ENCODE measurements at places on chromosomes 5 and 9.
A peak's percentile ranks its signal among the peaks of the same experiment; 100 is the strongest.

DNA sequence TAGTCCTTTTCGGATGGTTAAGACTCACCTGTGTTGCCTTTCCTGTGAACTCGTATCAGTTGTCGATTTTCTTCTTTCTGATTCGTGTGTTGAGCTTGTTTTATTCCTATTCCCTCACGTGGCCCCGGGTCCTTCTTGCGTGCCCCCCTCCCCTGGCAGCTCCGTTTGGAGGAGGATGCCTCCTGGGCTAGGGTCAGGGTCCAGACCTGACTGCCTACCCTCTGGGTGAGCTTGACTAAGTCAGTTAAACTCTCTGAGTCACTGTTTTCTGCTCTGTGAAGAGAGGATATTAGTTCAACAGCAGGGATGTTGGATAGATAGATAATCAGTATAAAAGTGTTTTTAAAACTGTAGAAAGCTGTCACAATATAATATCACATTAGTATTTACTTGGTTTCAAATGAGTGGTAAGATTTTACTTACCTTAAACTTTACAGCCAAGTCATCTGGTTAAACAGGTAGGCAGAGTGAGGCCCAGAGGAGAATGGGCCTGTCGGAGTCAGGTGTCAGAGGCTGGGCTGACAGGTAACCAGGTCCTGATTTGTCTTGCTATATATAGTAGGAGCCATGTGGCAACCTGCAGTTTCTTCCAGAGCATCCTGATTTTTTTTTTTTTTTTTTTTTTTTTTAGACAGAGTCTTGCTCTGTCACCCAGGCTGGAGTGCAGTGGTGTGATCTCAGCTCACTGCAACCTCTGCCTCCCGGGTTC lies 24.2 kb downstream of the PPARGC1B start:
- no peak for DNase-seq

- DNase-seq: no peak
Observed at GRCh38 chr9:23015557-23015956, 568.9 kb downstream of the DMRTA1 start.

- DNase-seq: no peak
Observed at GRCh38 chr5:56876327-56876726, 33.1 kb upstream of the SETD9 start.

- DNase-seq: no peak
Observed at GRCh38 chr5:38556088-38556598, 303 bp downstream of the LIFR start.

DNA sequence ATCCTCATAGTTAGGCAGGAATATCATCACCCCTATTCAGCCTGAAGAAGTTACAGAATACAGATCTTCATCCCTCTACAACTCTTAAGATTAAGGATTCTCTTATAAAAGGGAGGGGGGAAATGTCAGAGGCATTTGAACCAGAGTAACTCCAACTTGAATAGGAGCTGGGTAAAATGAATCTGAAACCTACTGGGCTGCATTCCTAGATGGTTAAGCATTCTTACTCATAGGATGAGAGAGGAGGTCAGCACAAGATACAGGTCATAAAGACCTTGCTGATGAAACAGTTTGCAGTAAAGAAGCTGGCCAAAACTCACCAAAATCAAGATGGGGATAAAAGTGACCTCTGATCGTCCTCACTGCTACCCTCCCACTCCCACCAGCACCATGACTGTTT lies 14.4 kb downstream of the FREM1 start:
- DNase-seq: no peak

- no peak for DNase-seq
Observed at GRCh38 chr9:90300611-90301276, 341.9 kb downstream of the DIRAS2 start.

DNA sequence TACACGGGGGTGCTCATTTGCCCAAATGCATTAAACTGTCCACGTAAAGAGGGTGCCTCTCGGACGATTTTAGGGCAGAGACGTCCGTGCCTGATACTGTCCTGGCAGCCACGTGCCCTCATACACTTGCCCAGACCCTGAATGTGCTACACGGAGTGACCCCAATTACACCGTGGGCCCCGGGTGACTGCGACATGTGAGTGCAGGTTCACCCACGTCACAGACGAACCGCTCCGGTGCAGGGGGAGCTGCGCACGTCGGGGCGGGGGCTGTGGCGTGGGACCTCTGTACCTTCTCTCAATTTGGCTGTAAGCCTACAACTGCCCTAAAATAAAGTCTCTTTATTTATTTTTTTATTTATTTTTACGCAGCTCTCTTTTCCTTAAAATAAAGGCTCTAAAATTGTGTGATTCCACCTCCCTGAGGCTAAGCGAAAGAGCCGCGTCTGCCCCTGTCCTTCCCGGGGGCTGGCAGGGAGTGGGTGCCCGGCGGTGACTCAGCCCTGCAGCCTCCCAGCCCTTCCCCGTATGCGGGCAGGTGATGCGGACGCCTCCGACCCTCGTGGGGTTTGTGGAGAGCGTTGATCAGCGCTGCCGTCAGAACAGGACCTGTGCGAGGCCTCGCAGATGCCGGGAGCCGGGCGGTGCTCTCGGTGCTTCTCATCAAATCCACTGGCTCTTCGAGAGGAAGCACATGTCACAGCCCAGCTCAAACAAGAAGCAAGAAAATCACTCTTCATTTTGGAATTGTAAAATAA lies 9.2 kb upstream of the EGFL7 start:
- no peak for DNase-seq

GRCh38 chr5:34587355-34588241 lies 68.5 kb upstream of the RAI14 start:
- DNase-seq: no peak

- DNase-seq: peak; percentile 32
Observed at GRCh38 chr9:133534346-133535291, at the start of gene ADAMTSL2. ADAMTSL2 (plus strand) TSS chr9:133534704; CDS start chr9:133536713, 2,009 bp downstream.

DNA sequence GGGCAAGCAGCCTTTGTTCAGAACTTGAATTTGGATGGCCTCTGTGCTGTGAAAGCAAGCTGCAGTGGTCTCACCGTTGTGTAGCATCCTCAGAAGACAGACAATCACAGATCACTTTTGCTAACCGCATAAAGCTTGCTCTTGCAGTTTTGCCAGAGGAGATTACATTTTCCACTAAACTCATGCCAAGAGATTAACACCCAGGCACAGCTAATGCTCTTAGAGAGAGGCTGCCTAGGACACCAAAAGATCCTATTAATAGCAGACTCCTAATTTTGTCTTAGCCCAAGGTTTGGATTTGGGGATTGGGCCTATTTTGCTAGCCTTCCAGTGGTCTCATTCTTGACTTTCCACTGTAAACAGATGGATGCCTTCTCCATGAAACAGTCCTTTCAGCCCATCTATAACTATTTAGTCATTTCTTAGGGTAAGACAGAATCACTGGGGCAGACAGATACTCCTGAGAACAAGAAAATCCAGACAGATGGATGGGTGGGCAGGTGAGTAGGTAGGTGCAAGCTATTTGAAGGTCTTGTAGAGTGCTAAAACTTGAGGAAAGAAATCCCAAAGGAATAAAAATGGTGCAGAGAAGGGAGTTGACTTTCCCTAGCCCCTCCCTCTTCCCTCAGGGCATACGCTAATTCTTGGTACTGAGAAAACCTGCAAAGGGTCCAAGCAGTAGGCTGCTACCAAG lies 506.2 kb downstream of the SPOCK1 start:
- no peak for DNase-seq

- no peak for DNase-seq
Observed at GRCh38 chr9:135885100-135885853, 22.1 kb downstream of the CAMSAP1 start.

DNA sequence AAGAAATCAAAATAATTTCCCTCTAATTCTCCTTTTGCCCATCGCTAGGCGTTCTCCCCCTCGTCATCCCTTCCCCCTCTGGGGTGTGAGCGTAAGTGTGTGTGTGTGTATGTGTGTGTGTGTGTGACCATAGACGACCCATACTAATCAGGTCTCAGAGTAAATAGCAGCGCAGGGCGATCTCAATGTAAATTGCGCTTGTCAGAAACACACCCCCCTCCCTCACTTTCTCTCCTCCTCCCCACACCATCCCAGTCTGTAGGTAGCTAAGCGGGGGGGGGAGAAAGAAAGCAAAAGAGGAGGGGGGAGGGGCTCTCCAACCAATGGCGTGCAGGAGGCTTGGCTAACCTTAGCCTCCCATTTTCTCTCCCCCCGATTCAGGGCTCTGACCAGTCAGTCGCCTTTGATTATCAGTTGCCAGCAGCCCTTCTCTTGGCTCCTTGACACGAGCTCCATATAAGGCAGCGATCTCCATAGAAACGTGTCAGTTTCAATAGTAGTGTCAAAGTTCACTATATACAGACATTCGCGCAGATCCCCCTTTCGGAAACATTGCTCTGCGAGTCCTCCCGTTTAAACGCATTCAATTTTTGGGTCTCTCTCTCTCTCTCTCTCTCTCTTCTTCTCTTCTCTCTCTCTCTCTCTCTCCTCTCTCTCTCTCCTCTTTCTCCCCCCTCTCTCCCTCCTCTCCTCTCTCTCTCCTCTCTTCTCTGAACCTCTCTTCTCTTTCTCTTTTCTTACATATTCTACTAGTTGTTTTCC lies at the start of gene NR2F1:
Gene NR2F1 (plus strand): TSS at position 546 of the 762 bp plus-strand sequence. CDS start 1,802 bp downstream, outside the sequence.
- no peak for DNase-seq

GRCh38 chr9:132451276-132451675 lies 41.3 kb downstream of the CFAP77 start:
- no peak for DNase-seq

DNA sequence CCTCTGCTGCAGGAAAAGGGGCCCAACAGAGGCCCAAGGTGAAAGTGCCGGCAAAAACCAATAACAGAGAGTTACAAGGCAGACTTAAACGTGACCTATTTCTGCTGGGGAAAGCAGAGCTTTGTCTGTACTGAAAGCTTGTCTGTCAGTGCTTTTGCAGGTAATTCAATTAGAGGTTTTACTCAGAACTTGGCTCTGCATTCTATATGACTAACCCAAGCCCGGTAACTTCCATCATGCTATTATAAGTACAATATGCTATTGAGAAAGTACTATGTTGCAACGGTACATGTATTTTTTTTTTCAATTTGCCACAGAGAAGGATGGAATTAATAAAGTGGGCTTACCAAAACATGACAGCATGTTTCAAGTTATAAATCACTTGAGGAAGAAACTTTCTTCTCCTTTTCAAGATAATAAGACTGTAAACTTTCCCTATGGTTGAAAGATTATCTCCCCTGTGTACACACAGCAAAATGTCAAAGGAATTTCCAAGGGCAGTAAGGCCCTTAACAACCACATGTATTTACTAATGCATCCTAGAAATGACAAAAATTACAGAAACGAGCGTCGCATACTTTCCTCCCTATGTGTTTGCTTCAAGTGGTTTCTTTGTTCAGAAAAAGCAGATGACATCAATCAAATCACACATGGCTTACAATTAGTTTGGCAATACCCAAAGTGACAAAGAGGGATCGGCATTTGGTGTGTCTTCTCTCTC lies 282.4 kb downstream of the EFNA5 start:
- no peak for DNase-seq

GRCh38 chr9:88748566-88749261 lies 213.7 kb downstream of the NXNL2 start:
- no peak for DNase-seq

DNA sequence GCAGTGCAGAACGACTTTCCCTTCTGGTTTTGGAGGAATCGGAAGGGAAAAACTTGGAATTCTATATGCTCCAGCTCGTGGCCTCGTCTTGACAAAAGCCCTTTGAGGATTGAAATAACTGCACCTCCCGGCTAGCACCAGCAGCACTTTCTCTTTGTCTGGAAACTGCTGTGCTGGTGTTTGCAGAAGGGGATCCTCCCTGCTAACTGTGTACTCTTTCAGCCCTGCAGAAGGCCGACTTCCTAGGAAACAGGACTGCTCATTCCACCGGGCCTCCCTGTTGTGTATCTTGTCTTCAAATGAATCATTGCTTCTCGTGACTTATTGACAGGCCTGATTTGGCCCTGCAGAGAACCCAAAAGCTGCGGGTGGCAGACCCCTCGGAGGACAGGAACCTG lies 23.6 kb downstream of the STC2 start:
- DNase-seq: no peak

- no peak for DNase-seq
Observed at GRCh38 chr5:144794922-144795321, 624.2 kb downstream of the KCTD16 start.

DNA sequence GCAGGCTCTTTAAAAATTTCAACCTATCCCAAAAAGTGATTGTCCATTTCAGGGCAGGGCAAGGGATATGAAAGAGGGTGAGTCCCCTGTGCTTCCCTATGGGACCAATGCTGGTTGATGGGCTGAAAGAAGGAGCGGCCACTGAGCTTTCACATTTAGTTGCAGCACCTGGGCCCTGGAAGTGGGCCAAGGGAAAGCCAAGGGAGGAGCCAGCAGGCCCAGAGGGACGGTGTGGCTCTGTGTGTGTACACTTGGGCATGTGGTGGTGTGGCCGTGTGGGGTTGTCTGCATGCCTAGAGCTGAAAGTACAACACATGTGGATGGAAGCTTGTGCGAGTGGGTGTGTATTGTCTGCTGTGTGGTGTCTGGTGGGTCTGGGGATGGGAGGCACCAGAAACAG lies 14.0 kb upstream of the PSMD5 start:
- no peak for DNase-seq

DNA sequence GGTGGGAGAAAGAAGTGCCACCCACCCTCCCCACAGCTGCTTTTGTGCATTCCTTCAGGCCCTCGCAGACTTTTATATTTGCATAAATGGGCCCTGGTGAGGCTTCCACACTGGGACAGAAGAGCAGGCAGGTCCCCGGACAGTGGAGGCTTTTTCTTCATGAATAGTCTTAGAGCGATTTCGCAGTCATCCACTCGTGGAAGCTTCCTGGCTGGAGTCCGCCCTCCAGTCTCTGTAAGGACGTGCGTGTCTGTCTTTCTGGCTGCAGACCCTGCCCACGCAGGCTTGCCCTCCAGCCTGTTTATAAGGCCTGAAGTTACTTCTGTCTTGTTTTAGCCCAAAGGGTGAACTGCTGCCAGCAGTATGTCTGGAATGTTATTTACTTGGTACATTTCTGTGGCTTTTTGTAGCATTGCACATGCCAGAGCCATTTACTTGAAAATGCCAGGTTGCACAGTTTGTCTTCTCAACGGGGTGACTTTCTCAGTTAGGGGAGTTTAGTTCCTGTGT lies 195.7 kb downstream of the AOPEP start:
- no peak for DNase-seq

DNA sequence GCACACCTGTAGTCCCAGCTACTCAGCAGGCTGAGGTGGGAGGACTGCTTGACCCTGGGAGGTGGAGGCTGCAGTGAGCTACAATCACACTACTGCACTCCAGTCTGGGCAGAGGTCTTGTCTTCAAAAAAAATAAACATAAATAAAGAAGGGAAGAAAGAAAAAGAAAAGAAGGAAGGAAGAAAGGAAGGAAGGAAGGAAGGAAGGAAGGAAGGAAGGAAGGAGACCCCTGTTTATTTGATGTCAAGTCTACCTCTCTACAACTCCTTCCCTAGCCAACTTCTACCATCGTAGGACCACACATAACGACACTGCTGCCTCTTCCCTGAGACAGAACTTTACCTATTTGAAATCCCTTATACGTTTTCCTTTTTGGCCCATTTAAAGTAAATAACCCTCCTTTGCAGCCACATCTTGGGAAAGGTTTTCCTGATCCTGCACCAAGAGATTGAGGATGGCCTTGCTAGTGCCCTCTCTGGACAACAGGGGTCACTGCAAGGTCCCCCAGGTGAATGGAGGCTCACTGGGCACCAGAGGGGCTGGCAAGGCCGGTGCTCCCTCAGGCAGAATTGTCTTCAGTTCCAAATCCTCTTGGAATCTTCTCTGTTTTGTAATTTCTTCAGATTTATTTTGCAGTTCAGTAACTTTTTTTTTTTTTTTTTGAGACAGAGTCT lies 10.5 kb downstream of the RPS14 start:
- no peak for DNase-seq

GRCh38 chr5:9859808-9860207 lies 229.7 kb upstream of the TAS2R1 start:
- no peak for DNase-seq

GRCh38 chr9:4413856-4414255 lies 76.4 kb upstream of the SLC1A1 start:
- DNase-seq: no peak

Measured in stimulated activated CD4-positive, alpha-beta T cell treated with anti-CD3 and anti-CD28 coated beads, TNF-alpha, amount 100 ng/mL, for 1 hour (primary cell).